Urothelium cell line (cell line): ENCODE measurements at places on chromosomes 7 and 10.

GRCh38 chr7:151914051-151914450 lies 37.1 kb upstream of the PRKAG2 start:
- DNase-seq: no peak

DNA sequence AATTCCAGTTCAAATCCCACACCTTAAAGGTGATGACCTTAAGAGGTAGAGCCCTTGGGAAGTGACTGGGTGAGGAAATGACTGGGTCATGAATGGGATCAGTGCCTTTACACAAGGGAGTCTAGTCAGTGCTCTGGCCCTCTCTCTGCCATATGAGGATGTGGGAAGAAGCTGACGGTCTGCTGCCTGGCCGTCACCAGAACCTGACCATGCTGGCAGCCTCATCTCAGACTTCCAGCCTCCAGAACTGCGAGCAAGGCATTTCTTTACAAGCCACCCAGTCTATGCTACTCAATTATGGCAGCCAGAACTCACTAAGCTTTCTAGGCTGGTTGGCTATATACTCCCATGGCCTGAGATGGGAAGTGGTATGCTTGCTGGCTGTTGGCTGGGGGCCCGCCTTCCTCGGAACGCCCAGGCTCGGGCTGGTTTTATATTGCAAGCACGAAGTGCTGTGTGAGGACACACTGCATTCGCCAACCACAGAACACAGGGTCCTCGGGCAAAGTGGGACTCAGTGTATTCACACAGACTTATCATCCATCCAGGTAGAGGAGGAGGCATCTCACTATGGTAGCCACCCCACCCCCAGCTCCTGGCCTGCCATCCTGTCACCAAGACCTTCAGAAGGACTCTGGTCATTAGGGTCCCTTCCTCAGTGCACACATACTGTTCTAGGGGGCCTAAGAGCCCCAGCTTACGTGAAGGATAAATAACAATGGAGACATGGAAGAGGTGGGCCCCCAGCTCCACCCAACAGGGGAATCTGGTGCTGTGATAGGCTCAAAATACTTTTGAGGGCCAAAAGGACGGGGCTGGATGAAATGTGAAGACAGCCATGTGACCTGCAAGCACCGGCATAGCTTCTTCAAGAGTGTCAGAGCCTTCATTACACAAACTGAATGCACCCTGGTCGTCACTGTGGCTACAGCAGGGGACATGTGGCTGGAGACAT lies 49.0 kb downstream of the ZRANB1 start:
- DNase-seq: no peak

- no peak for DNase-seq
Measured at GRCh38 chr7:47186316-47186715, 395.6 kb downstream of the TNS3 start.

GRCh38 chr10:75910032-75910431 lies 478.6 kb downstream of the LRMDA start:
- no peak for DNase-seq

DNA sequence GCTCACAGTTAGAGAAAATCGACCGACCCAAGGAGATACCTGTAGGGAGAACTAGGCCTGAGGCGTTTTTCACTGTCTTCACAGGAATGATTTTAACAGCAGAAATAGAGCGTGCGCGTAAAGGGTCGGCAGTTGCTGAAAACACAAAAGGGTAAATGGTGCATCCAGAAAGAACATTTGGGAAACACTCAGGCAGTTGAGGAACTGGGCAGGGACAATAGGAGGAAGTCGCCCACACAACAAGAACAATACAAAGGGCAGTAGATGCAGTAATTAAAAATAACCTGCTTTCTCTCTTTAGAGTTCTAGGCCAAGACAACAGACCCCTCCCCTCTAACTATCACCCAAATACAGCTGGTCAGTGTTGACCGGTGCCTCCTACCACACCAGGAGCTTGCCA lies 126.6 kb downstream of the SORBS1 start:
- DNase-seq: no peak

DNA sequence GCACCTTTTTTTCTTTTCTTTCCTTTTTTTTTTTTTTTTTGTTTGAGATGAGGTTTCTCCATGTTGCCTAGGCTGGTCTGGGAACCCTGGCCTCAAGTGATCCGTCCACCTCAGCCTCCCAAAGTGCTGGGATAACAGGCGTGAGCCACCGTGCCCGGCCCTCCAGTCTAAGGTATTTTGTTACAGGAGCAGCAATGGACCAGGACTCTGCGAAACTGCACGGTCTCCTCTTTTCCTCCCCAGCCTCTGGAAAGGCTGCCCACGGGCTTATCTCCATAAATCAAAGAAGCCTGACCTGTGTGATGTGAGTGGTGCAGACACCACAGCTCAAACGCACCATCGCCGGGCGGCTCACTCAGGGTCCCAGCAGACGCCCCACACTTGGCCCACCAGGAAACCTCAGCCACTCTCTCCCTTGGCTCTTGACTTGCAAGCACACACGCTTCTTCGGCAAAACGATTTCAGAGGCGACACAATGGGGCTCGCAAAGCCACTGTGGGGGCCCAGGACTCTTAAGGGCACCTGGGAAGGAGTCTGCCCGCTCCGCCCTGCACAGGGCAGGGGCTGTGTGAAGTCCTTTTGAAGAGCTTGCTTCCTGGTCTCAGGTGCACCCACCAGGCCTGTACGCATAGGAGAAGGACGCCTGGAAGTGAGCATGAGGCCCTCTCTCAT lies 20.6 kb downstream of the WDR86 start:
- no peak for DNase-seq

GRCh38 chr10:64503429-64503828 lies 982.2 kb downstream of the REEP3 start:
- no peak for DNase-seq

GRCh38 chr7:83347945-83348444 lies 185.3 kb upstream of the PCLO start:
- DNase-seq: peak; percentile 81

DNA sequence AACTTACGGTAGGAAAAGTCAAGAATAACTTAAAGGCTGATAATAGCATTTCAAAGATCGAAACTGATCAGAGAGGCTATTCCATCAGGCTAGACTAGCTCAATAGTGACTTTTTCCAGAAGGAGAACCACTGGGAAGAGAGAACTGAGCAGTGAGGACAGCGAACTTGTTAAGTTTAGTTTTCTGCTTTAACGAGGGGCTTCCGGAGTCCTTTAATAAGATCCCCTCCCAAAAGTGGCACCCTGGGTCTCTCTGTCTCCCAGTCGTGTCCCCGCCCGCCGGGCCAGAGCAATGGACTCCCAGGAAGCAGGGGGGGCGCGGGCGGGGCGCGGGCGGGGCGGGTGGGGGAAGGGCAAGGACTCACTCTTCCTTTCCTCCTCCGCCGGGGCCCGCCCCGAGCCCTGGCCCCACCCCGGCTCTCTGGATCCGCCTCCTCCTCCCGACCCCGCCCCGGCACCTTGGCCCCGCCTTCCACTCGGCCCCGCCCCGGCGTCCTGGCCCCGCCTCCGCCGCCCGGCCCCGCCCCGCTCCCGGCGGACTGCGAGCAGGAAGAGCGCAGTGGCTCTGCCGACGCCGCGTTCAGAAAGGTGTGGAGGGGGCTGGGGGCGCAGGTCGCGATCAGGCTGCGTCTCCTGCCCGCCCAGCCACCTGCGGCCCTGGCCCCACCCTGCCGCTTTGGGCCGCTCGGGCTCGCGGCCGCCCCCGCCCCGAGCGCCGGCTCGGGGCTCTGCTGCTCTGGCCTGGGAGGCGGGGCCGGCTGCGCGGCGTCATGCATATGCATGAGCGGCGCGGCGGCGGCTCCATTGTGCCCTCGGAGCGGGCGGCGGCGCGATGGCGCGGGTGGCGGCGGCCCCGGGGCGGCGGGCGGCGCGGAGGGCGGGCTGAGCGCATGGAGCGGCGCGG lies at the start of gene ZMIZ2:
ZMIZ2 (plus strand) TSS at position 803 of the 903 bp plus-strand sequence. CDS start 7,403 bp downstream, outside the sequence.
- peak; percentile 97 for DNase-seq

DNA sequence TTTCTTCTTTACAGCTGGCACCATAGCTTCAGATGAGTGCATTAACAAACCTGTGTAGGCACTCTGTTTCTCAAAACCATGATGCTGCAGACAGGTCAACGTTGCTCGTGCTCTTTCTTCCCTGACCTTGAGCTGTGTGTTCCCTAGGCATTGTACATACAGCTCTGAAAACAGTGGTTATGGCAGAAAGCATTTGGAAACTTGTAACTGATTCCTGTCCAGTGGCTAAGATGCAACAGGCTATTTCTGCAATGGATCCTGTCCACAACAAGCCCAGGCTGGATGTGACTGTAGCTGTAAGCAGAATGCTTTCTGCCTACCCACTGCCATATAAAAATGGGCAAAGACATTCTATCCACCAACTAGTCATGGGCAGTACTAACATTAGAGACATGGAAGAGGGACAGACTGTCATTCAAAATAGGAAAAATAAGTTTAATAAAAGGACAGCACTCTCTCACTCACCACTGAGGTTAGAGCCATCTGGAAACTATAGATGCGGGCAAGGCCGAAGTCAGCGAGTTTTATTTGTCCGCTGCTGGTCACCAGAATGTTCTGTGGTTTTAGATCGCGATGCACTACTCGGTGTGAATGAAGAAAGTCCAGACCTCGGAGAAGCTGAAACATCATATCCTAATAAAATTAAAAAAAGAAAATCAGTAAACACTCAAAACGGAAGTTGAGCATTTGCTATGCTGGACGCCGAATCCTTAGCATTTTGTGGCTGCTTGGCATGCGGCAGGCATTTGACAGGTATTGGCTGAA lies 111.0 kb downstream of the CDK6 start:
- no peak for DNase-seq

DNA sequence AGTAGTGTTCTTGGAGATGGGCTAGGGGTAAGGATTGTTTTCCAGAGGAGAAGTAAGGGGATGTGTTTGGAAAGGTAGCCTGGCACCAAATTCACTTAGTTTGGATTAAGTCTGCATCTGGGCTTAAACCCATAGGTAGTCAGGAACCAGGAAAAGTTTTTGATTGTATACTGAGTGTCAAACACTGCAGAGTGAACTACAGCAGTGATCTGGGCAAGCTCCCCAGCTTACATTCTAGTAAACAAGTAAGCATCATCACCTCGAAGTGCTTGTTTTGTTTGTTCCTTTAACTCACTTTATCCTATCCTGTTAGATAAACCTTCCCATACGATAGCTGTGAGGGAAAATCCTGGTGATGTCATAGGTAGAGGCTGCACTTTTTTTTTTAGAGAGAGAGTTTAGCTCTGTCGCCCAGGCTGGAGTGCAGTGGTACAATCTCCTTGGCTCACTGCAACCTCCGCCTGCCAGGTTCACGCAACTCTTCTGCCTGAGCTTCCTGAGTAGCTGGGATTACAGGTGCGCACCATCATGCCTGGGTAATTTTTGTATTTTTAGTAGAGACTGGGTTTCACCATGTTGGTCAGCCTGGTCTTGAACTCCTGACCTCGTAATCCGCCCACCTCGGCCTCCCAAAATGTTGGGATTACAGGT lies 2.4 kb downstream of the RPS24 start:
- DNase-seq: no peak

DNA sequence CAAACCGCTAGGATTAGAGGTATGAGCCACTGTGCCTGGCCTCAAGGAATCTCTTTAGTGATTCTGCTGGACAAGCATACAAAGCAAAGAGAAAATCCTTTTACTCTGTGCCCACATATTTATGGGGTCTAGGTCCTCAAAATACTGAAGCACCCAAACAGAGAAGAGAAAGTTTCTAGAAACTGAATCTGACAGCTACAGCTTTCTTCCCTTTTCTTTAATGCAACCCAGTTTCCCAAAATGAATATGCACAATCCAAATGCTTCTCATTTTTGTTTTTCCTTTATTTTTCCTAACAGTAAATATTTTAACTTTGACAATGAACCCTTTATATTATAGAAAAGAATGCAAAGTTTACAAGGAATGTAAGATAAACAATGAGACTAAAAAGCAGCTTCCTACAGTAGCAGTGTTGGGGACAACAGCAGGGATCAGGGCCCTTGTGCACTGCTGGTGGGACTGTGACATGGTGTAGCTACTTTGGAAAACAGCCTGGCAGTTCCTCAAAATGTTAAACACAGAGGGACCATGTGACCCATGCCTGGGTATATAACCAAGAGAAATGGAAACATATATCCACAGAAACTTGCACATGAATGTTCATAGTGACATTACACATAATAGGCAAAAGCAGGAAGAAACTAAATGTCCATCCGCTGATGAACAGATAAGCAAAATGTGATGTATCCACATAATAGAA lies 325.2 kb downstream of the PRPF18 start:
- DNase-seq: no peak

DNA sequence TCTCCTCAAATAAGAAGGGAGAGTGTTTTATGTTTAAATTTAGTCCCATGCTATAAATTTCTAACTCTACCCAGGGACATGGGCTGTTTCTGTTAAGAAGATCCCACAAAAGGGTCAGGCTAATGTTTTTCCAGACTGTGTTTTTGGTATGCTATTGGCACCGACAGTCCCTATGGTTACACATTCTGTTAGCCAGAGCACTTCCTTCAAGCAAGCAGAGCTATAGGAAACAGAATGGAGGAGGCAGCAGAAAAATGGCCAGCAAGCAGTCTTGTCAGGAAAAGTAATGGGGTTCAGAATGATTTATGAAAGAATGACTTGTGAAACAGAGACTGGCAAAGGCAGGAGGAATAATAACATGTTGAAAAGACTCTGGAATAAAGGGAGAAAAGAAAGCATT lies 44.8 kb upstream of the PHYHIPL start:
- DNase-seq: no peak

GRCh38 chr7:94266238-94266644 lies 128.5 kb upstream of the COL1A2 start:
- no peak for DNase-seq

GRCh38 chr10:97757471-97757870 lies 14.3 kb downstream of the SFRP5 start:
- no peak for DNase-seq

- DNase-seq: no peak
Measured at GRCh38 chr7:158321936-158322615, 265.5 kb downstream of the PTPRN2 start.

DNA sequence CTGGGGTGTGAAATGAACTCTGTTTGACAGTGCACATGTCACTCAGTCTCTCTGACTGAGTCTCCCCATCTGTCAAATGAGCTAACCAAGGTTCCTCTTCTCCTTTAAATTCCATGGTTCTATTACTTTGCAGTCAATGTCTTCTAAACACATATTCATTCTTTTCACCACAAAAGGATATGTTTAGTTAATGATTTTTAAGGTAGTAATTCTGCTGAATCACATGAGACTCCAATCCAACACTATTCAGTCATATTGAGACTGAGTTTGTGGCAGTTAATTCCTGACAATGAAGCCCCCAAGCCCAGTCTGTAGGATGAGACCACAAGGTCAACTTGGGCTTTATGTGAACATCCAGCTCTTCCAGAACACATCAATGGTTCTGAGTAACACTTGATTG lies 85.3 kb downstream of the CALN1 start:
- DNase-seq: no peak

- no peak for DNase-seq
Measured at GRCh38 chr10:11444531-11445228, 166.8 kb downstream of the USP6NL start.
